ENCODE measurements at places on chromosomes 2 and 18.
A peak's percentile ranks its signal among the peaks of the same experiment; 100 is the strongest.

- H3K27ac ChIP-seq: no peak overlapping the region
- H3K4me1 ChIP-seq: no peaks in the 10 kb centered on the region
- no peaks in the 10 kb centered on the region for H3K36me3 ChIP-seq
- DNase-seq: no peak
Measured at GRCh38 chr2:150327564-150328489, 159.6 kb downstream of the RND3 start.

- peaks cover 40% of the 10 kb centered on the region for H3K27me3 ChIP-seq
- no peak overlapping the region for H3K4me3 ChIP-seq
- no peak overlapping the region for H3K27ac ChIP-seq
- no peak for DNase-seq
- H3K36me3 ChIP-seq: no peaks in the 10 kb centered on the region
Measured at GRCh38 chr18:10068766-10069567, 155.2 kb downstream of the VAPA start.

- peaks cover 8% of the 10 kb centered on the region for H3K4me1 ChIP-seq
- no peak overlapping the region for H3K4me3 ChIP-seq
- H3K36me3 ChIP-seq: no peaks in the 10 kb centered on the region
- no peak overlapping the region for H3K27ac ChIP-seq
Measured at GRCh38 chr2:6968319-6969100, 51.3 kb downstream of the RNF144A start.

- H3K27ac ChIP-seq: no peak overlapping the region
- peaks cover 16% of the 10 kb centered on the region for H3K4me1 ChIP-seq
- H3K36me3 ChIP-seq: no peaks in the 10 kb centered on the region
- no peaks in the 10 kb centered on the region for H3K27me3 ChIP-seq
Measured at GRCh38 chr18:55405893-55406406, 182.0 kb downstream of the TCF4 start.

- peaks cover 63% of the 10 kb centered on the region for H3K4me1 ChIP-seq
- H3K4me3 ChIP-seq: no peak overlapping the region
- H3K27me3 ChIP-seq: no peaks in the 10 kb centered on the region
- peak; percentile 31 for DNase-seq
- H3K36me3 ChIP-seq: no peaks in the 10 kb centered on the region
Measured at GRCh38 chr2:11710632-11711353, 35.6 kb upstream of the LPIN1 start.

DNA sequence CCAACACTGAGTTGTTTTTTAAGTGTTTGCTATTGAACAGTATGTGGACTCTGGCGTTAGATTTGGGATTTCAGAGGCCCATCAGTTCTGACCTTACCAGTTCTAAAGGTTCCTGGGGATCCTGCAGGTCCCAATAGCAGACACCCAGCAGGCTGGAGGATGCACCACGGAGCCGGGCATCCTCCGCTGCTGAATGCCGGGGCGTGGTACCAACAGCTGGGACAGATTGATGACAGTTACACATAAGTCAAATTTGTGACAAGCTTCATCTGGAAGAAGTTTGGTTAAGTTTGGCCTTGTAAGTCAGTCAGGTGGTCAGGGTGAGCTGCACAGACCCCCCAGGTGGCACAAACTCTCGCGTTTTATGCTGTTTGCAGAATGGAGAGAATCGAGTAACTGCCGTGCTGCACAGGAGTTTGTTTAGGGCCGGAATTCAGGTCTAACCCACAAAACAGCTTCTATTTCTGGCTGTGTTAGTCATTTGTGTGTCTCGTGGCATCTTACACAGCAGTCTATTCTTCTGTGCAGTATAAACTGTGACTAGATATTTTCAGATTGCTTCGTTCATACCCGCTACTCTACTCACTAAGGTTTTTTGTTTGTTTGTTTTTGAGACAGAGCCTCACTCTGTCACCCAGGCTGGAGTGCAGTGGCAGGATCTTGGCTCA is 19.2 kb downstream of the CTDP1 start:
- no peaks in the 10 kb centered on the region for H3K27me3 ChIP-seq
- no peak overlapping the region for H3K27ac ChIP-seq
- peak; percentile 27 for DNase-seq
- H3K4me3 ChIP-seq: no peak overlapping the region
- no peaks in the 10 kb centered on the region for H3K4me1 ChIP-seq

GRCh38 chr18:73774811-73775509 is 372.7 kb downstream of the FBXO15 start:
- peaks cover 14% of the 10 kb centered on the region for H3K4me1 ChIP-seq

DNA sequence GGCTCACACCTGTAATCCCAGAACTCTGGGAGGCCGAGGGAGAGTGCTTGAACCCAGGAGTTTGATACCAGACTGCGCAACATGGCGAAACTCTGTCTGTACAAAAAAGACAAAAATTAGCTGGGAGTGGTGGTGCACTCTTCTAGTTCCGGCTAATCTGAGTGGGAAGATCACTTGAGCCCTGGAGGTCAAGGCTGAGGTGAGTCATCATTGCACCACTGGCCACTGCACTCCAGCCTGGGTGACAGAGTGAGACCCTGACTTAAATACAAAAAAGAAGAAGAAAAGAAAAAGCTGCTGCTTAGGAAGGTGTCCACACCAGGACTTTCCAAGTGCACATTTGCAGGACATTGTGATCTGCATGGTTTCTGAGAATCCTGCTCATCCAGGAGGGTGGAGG is 16.4 kb downstream of the SKOR2 start:
- DNase-seq: no peak
- 0 out of 2 replicates have a peak, but pooled peaks cover 4% of the 10 kb centered on the region for H3K27me3 ChIP-seq
- H3K4me1 ChIP-seq: no peaks in the 10 kb centered on the region
- H3K4me3 ChIP-seq: no peak overlapping the region

All from PC-3 (cell line).